ENCODE measurements at places on chromosomes 5 and 9.

DNA sequence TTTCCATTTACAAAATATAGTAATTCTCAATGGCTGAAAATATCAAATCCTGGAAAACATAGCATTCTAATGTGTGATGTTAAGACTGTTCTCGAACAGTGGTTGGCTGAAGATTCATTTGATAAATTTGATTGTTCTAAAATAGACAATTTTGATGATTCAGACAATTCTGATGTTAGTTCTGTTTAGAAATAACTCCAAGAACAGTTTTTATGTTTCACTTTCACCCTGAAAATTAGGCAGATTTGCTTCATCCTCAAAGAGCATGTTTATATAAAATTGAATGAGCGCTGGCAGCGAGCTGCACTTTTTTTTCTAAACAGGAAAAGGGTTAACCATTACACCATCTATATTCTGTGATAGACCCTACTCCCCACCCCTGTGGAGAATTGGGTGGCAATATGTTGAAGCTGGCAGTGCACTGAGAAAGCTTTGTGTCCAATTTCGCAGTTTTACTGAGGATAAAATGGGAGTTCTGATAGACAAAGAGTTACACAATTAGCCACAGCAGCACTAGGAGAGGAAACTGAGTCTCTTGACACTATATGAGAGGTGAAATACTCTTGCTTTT lies 69.6 kb upstream of the TMED7 start:
- DNase-seq, result no peak

GRCh38 chr5:31664566-31664965 lies 25.6 kb downstream of the PDZD2 start:
- no peak for DNase-seq

GRCh38 chr5:43309637-43310036 lies 3.6 kb downstream of the HMGCS1 start:
- DNase-seq, result no peak

DNA sequence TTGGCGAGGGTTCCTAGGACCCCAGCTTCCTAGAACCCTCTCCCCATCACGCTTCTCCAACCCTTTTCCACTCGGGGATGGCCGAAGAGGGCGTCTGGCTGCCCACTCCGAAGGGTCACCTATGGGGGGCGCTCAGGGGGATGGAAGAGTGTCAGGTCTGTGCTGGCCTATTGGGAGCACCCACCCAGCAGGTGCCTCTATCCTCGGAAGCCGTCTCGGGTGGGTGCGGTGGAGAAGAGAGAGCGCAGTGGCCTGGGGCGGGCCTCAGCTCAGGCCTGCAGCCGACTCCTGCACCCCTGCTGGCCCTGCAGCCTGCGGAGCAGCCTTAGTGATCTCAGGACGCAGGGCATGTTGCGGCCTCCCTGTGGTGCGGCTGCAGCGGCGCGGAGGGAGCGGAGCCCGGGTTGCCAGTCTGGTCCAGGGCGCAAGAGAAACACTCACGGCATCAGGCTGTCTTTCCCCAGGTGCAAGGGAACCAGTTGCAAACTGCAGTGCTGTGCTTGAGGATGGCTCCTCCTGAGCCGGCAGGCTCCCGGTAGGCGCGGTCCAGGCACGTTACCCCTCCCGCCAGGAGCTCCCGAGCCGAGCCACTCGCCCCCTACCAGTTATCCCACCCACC lies 1.5 kb upstream of the IRX2 start:
- DNase-seq, result no peak

GRCh38 chr9:135146766-135147473 lies 59.5 kb downstream of the OLFM1 start:
- no peak for DNase-seq

DNA sequence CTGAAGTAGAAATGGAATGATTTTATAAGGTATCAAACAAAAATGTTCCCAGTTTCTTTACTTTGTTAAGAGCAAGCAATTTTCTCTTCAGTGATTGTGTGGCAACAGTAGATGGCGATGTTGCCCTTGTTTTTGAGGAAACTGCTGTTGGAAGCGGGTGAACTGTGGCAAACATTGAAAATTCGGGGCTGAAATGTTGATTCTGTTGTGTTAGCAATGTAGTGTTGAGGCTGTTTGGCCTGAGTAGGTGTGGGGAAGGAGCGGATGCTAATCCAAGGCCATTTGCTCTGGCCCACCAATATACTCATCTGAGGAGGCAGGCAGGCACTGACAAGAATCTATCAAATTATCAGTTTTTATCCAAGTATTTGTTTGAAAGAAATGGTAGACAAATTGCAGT lies 129.8 kb downstream of the SLC12A2 start:
- DNase-seq, result no peak

- no peak for DNase-seq
Observed at GRCh38 chr5:170721681-170722080, 61.8 kb upstream of the GABRP start.

- no peak for DNase-seq
Observed at GRCh38 chr5:14483504-14484157, 98.0 kb upstream of the OTULINL start.

- no peak for DNase-seq
Observed at GRCh38 chr9:114065304-114065703, 12.8 kb downstream of the AMBP start.

- no peak for DNase-seq
Observed at GRCh38 chr9:83023151-83023550, 39.8 kb downstream of the RASEF start.

GRCh38 chr9:124776954-124777648 lies at the start of gene OLFML2A:
OLFML2A (plus strand) TSS chr9:124777133; CDS start chr9:124777271, 138 bp downstream.
- DNase-seq, result no peak

- no peak for DNase-seq
Observed at GRCh38 chr9:80437825-80438224, 866.1 kb downstream of the TLE4 start.

- DNase-seq, result no peak
Observed at GRCh38 chr5:54753034-54753433, 232.4 kb downstream of the ESM1 start.
